KG1 (cell line): ENCODE measurements at places on chromosomes 4 and X.

DNA sequence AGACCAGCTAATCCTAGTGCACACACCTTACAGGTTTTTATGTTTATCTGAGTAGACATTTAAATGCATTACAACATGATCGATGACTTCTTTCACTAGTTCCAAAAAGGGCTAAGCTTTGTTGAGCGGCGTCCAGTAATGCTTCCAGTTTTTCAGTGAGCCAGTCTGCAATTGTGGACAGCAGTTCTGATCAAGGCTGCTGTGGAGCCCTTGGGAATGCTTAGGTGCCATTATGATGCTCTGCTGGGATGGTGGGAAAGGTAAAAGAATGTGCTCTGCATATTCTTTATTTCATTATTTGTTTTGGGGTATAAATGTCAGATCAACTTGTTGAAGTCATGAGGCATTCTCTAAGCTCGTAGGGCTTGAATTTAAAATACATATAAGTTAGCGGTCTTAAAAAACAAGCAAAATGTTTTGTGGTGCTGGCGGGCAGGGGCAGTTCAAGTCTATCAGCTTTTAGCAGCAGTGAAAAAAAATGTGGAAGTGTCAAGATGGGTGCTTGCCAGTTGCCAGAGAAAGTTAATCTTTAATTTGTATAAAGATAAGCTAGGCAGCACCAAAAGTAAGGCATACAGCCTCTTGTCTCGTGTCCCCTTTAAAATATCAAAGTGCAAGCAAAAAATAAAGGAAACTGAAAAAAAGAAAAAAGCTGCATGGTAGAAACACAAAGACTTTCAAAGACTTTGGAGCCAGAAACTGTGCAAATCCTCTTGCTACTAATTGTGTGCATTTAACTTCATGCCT, 5.8 kb downstream of the MID1IP1 start:
- no peak for DNase-seq

GRCh38 chrX:24253469-24253868, 60.4 kb downstream of the SUPT20HL2 start:
- DNase-seq, result no peak

DNA sequence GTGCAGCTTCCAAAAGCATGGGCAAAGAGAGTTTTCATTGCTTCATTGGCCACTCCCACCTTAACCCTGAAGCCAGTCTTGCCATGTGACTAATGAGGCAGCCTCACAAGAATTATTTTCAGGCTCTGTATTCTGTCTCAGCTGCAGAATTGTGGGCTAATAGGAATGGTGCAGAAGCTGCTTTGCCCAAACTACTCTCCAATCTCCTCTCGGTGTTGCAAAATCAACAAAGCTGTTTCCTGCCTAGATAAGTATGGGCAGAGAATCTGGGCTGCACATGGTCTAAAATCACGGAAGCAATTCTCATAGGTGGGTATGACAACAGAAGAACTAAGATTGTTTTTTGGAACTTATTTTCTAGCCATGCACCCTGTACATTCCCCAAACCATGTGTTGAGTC, 31.4 kb downstream of the PPP1R2C start:
- no peak for DNase-seq

DNA sequence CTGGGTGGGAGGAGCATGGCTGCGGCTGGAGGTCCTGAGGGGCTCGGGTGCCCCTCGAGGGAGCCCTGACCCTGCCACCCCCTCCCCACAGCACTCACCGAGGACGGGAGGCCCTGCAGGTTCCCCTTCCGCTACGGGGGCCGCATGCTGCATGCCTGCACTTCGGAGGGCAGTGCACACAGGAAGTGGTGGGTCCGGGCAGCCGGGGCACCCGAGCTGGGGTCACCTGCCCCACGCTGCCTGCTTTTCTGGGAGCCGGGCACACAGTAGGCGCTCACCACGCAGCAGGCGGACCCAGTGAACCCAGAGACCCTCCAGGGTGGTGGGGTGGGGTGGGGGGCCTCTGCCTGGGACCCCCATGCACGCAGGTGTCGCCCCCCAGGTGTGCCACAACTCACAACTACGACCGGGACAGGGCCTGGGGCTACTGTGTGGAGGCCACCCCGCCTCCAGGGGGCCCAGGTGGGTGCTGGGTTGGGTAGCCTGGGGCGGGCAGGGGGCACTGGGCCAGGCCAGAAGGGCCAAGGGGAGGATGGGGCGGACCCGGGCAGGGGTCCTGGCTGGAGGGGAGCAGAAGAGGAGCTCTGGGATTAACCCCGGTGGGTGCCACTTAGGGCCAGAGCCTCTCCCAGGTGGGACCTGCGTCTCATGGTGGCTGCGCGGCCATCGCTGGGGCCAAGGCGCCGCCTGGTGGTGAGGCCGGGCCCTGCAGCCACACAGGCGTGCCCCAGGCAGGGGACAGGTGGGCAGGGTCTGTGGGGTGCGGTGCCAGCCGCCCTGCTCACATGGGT, 1.4 kb downstream of the HGFAC start:
- DNase-seq, result no peak

DNA sequence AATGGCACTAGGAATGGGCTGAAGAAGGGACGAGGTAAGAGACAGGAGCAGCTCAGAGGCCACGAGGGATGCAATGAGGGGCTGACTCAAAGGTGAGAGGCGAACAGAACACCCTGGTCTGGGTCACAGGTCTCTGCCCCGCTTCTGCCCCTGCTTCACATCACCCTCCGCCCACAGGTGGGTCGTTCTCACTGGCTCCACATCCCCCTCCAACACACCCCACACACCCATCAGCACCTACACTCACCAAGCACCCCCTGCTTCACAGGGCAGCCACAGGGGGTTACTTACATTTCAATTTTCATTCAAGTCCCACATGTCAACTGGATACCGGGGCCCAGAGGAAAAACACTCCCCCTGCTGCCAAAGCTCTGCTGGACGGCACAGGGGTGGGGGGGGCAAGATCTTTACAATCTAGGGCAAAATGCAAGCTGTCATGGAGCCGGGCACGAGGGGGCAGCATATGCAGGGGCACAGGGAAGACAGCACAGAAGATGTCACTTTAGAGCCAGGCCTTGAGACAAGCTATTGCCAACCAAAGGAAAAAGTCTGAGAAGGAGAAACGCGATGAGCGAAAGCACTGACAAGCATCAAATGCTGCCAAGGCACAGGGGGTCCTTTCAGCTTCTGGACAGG, 94.0 kb downstream of the AFAP1 start:
- peak; percentile 10 for DNase-seq

DNA sequence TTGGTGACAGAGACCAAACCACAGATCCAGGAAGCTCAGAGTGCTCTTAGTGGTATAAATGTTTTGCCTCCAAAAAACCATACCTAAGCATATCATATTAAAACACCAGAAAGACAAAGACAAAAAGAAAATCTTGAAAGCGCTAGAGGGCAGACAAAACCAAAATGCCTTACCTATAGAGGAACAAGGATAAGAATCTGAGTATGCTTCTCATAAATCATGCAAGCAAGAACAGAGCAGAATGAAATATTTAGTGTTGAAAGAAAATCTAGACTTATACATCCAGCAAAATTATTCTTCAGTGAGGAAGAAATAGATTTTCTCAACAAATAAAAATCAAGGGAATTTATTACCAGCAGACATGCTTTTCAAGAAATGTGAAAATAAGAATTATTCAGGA, 941.0 kb upstream of the INTU start:
- no peak for DNase-seq

GRCh38 chr4:168852387-168852786, 157.7 kb downstream of the CBR4 start:
- DNase-seq, result no peak

- no peak for DNase-seq
These were observed 61.6 kb downstream of the LEF1 start for GRCh38 chr4:108107101-108107500.

DNA sequence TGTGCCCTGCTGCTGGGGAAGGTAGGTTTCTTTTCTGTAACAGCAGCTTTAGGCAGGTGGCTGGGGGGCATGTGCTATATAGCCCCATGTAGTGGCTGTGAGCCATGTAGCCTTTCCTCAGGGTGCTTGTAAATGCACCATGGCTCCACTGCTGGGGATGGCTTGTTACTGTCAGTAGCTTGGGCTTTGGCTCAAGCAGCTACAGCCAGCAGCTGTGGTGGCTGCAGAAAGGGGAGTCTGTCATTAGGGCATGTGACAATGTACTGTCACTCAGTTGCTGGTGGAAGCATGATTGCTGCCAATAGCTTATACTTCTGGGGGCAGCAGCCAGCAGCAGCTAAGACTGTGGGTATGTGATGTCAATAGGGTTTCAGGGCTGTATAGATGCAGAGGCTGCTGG, 33.9 kb upstream of the DDIT4L start:
- no peak for DNase-seq

- DNase-seq, result no peak
These were observed 43.2 kb upstream of the TMSB15B start for GRCh38 chrX:103919270-103919637.

DNA sequence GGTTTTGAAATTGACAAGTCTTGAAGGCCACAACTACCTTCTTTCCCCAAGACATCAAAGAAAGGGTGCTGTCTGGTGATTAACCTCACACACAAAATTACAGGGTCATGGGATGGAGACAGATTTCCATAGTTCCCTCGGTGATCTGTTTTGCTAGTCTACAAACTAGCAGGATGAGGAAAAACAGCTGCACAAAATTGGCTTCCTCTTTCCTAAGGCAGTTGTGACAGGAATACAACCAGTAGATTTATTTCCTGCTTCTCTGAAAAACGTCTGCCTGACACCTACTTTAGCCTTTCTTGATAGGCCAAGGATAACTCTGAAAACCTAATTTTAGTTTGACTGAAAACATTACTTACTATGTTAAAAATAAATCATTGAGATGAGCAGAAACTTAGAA, 39.6 kb downstream of the DKK2 start:
- DNase-seq, result no peak

DNA sequence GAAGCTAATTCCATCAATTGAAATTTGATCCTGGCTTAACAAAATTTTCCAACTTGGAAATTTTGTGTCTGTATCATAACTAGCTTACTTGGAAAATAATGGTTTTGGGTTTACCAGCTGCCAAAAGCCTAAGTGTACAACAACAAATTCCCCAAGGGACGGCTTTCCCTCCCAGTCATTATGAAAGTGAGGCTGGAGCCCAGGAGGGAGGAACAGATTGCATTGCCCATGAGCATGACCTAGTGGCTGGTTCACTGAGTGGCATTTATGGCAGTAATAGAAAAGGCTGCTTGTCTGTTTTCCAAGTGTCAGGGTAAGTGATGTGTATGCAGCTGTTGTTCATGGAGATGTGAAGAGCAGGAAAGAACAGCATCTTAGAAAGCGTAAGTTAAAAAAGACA, 70.8 kb upstream of the HHIP start:
- DNase-seq, result no peak

- no peak for DNase-seq
These were observed 166.1 kb upstream of the WDFY3 start for GRCh38 chr4:85132570-85132969.

DNA sequence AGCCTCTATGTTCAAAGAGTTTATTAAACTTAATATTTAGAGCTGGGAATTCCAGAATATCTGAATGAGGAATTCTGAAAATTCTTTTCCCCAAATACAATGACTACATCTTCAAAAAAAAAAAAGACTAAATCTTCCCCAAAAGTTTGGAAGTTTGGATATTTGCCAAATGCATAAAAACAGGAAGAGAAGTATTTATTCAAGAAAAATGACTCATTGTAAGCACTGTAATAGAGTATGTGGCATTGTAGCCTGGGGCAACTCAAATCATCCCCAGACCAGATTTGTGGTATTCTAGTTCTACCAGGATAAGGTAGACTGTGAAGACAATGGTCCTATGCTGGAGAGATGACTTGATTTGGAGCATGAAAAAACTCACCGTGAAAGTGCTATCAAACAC, 78.5 kb upstream of the PDHA2 start:
- DNase-seq, result no peak

DNA sequence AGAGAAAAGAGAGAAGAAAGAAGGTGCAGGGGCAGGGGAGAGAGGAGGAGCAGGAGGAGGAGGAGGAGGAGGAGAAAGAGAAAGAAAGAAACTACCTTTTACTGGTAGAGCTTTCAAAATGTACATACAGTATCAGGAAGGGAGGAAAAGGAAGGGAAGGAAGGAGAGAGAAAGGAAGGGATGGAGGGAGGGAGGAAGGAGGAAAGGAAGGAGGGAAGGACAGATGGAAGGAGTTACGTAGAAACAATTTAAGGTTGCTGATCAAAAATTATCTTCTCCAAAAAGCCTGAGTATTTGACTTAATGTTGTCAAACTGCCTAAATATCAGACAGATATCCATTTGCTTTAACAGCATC, 13.4 kb downstream of the TBC1D9 start:
- no peak for DNase-seq

GRCh38 chr4:1014291-1015167, 3.1 kb downstream of the FGFRL1 start:
- no peak for DNase-seq

DNA sequence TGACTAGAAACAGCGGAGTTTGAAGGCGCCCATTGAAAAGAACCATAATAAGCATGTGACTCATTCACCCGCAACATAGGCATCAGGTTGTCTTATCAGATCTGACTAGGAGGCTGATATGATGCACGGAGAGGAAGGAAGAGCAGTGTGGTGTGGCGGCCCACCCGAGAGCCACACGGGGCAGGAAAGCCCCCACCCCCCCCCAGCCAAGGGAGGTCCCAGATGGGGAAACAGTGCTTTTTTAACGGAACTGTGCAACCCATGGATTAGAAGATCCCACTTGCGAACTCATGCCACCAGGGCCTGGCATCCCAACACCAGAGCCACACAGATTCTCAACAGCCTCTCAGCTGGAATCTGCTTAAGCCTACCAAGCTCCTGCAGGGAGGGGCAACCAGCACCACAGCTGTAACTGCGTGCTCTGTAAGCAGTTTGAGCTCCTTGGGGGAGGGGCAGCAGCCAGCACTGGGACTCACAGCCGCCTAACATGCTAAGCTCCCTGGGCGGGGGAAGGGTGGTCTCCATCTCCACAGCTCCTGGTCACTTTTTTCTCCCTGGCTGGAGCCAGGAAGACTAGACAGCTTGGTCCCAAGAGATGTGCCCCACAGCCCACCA, 466.2 kb downstream of the PDGFC start:
- peak; percentile 7 for DNase-seq

GRCh38 chr4:89486042-89486441, 178.4 kb upstream of the GPRIN3 start:
- no peak for DNase-seq

DNA sequence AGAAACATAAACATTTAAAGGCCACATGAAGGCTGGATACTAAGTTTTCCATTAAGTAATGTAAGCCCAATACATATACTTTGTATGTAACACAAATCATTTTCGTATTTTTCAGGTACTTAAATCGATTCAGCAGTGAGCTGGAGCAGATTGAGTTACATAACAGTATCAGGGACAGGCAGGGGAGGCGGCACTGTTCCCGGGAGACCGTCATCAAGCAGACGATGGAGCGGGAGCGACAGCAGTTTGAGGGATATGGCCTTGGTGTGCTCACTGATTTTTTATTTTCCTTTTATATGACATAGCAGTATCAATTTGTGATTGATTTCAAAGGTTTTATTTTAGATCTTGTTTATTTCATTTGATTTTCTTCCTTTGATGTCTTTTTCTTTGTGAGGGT, 20.7 kb downstream of the TMA16 start:
- DNase-seq, result no peak

- no peak for DNase-seq
These were observed 137.5 kb downstream of the CPE start for GRCh38 chr4:165516281-165516833.
